ENCODE measurements at places on chromosomes 16 and 17.

GRCh38 chr17:43931062-43931571 is 11.2 kb downstream of the PPY start:
- DNase-seq: no peak

GRCh38 chr17:77098884-77099545 is 41.8 kb upstream of the SEC14L1 start:
- peak; percentile 89 for DNase-seq

GRCh38 chr17:15404106-15405057 is 63.0 kb upstream of the TEKT3 start:
- no peak for DNase-seq

GRCh38 chr17:69810326-69810965 is 264.6 kb upstream of the KCNJ16 start:
- DNase-seq: no peak

GRCh38 chr16:70738083-70738977 is 52.5 kb upstream of the MTSS2 start:
- DNase-seq: no peak

- DNase-seq: no peak
These were observed 16.2 kb upstream of the NOG start for GRCh38 chr17:56577190-56577842.

GRCh38 chr17:40317345-40317873 is 8.4 kb downstream of the RARA start:
- peak; percentile 49 for DNase-seq

DNA sequence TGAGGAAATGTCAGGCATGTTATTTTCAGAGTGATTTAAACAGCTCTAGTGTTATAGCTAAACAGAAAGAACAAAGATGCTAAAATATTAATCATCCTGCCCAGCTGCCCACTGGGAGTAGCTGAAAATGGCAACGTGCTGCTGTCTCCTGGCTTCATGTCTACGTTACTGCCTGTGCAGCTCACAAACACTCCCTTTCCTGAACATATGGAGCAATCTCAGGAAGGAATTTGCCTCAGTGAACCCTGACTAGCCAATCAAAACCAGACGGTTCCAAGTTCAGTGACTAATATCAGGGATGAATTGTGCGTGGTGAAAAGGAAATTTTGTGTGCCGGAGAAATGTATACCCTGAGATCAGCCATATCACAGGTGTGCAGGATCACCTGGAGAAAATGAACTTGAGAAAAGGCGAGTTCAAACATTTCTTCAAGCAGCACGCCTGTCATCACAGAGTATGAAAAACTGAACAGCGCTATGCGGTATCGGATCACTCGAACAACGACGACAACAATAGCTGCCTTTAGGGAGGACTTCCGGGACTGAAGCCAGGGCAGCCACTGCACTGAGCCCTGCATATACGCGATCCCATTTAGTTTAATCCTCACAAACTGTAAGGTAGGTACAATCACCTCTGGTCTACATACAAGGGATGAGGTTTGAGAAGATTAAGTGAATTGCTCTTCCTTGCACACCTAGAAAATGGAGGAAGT is 110.3 kb downstream of the STX8 start:
- DNase-seq: no peak

DNA sequence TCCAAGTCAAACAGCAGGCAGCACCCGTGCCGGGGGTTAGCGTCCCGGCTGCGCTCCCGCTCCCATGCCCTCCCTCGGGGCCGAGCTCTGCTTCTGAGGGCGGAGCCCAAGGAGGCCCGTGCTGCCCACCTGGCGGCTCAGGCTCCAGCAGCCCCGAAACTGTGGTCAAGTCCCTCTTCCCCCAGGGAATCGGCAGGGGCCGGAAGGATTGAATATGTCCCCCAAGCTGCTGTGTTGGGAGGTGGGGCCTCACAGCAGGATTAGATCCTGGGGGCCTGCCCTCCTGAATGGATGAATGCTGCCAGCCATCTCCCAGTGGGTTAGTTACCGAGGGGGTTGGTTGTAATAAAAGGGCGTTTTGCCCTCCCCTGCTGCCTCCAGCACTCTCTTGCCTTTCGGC is 33.9 kb downstream of the MAP2K3 start:
- DNase-seq: no peak

GRCh38 chr16:65176603-65177002 is 54.7 kb upstream of the CDH11 start:
- no peak for DNase-seq

- peak; percentile 19 for DNase-seq
These were observed 34.0 kb upstream of the NLK start for GRCh38 chr17:28008513-28008912.

DNA sequence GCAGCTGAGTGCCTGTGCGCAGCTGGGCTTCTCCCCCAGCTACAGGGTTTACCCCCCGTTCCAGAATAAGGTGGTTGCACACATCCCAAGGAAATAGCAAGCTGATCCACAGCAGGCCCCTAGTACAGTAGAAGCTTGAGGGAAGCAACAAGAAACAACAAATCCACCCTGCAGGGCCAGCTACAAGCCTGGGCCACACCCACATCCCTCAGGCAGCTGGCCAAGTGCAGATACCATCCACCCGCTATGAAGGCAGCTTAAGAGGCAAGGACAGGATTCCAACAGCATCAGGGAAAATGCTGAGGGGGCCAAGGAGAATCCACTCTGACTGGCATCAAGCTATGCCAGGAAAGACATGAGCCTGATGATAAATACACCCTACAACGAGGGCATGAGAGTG is 66.9 kb upstream of the RCVRN start:
- no peak for DNase-seq

DNA sequence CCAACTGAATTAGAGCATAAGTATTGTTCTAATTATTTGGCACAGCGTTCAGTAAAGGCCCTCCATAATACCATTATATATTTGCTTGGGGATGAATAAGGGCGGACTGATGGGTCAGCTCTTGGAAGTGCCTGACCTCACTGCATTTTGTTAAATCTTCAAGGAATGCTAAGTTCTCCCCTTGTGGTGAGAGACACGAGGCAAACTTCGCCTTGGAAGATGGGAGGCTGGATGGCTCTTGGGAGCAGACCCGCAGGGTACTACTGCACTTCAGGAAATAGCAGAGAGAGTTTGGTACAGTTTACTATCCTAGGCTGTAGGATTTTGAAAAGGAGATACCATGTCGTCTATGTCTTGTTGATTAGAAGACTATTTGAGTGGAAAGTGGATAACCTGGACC is 87.0 kb upstream of the RPRML start:
- no peak for DNase-seq

DNA sequence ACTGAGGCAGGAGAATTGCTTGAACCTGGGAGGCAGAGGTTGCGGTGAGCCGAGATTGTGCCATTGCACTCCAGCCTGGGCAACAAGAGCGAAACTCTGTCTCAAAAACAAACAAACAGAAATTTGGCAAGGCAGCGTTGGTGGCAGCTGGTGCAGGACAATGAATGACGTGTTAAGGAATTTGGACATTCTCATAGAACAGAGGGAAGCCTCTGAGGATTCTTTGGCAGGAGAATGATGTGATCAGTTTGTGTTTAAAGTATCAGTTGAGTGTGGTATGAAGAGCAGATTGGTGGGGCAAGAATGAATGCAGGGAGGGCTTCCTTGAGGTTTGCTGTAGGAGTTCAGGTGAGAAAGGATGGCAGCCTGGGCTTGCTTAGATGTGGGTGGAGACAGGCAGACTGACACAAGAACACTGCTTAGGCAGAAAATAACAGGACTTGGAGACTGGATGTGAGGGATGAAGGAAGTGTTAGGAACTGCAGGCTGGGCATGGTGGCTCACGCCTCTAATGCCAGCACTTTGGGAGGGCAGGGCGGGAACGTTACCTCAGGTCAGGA is 4.8 kb downstream of the CYB5D2 start:
- no peak for DNase-seq

DNA sequence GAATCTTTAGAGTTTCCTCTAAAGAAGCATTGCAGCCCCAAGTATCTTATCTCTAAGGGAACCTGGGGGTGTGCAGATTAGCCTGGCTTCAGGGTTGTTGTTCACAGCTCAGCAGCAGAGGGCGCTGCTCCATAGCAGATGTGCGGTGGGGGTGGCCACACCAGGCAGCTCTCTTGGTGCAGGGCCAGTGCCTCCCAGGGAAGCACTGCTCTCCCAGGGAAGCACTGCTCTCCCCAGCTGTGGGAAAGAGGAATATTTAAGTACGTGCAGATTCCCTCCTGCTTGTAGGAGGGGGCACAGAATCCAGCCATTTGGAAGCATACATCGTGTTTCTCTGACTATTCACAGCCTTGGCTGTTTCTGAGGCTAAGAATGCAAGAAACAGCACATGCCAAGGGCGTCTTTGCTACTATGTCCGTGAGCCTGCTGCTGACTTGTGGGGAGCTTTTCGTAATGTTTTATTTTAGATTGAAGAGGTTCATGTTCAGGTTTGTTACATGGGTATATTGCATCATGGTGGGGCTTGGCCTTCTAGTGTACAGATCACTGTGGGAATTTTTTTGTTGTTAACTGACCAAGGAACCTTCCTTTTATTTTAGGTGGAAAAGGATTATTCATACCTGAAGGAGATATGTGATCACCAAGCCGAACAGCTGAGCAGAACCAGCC is 217.8 kb downstream of the SPECC1 start:
- peak; percentile 85 for DNase-seq

DNA sequence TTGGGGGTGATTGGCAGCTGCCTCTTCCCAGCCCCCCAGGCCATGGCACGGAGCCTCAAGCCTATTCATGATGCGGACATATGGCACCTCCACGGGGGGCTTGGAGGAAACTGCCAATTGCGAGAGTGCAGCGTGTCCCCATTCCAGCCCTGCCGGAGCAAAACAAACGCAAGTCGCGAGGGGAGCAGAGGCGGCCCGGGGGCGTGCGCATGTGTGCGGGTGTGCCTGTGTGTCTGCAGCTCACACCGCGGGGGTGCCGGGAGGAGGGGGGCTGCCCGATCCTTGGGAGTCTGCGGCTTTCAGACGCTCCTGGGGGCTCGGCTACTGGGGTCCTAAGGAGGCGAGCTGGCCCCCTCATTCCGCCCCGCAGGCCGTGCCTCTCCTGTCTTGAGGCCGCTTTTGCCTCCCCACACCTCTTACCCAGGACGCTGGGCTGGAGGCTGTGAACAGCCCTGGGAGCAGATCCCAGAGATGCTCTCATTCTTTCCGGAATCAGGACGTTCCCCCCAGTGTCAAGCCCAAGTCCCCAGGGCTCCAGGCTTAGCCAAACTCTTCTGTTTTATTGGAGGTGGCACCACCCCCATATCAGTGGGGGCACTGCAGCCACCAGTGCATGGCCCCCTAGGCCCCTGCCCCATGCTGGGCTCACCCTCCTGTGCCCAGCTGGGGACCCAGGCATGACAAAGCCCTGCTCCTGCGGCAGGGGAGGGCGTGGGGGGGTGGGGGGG is 29.1 kb downstream of the ENDOV start:
- no peak for DNase-seq

DNA sequence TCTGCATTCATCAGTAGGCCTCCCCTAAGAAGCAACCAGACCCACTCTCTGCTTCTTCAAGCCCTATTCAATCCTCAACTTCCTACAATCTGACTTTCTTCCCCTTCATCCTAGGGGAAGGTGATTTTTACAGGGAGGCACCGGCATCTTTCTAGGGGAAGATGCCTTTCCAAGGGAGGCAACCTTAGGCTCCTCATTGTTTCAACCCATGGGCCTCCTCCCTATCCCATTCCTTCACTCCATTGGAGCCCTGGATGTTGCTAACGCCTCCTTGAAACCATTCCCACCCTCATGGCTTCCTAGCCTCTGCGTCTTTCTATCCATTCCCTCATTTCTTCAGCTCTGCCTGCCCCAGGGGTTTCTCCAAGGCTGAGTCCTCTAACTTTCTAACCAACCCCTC is 2.7 kb upstream of the CUEDC1 start:
- no peak for DNase-seq

- peak; percentile 48 for DNase-seq
These were observed 4.3 kb downstream of the MT1H start for GRCh38 chr16:56673921-56674320.

GRCh38 chr16:58426966-58427365 is 34.7 kb downstream of the GINS3 start:
- no peak for DNase-seq

GRCh38 chr16:72517154-72517553 is 345.2 kb upstream of the PMFBP1 start:
- DNase-seq: no peak

GRCh38 chr17:74770498-74771318 is 5.4 kb downstream of the NAT9 start:
- peak; percentile 18 for DNase-seq

GRCh38 chr16:3637371-3637923 is 17.0 kb upstream of the DNASE1 start:
- DNase-seq: peak; percentile 74

Measured in inflammatory macrophage (primary cell).